ENCODE measurements at places on chromosomes 11 and 22. TPM values are rescaled to one million over a fixed set of nuclear protein-coding genes. Genes with fewer than 3 reads are reported as not detected.

Gene DGAT2
- 1.4 TPM for total RNA-seq

Gene CCDC81
- 0.53 TPM for total RNA-seq

Gene SESN3
- 24.6 TPM for total RNA-seq

Gene RAB3IL1
- total RNA-seq, result not detected

Gene C11orf52
- not detected for total RNA-seq

Gene PRRG4
- total RNA-seq, result 0.50 TPM

Gene RAB39A
- 0.28 TPM for total RNA-seq

Gene RBMXL2
- not detected for total RNA-seq

Gene SLC22A8
- total RNA-seq, result not detected

Gene FREY1
- total RNA-seq, result 2.3 TPM

Gene ADAMTS8
- total RNA-seq, result not detected

- DNase-seq, result no peak
Measured at GRCh38 chr11:110909336-110909735, 197.1 kb upstream of the ARHGAP20 start.

DNA sequence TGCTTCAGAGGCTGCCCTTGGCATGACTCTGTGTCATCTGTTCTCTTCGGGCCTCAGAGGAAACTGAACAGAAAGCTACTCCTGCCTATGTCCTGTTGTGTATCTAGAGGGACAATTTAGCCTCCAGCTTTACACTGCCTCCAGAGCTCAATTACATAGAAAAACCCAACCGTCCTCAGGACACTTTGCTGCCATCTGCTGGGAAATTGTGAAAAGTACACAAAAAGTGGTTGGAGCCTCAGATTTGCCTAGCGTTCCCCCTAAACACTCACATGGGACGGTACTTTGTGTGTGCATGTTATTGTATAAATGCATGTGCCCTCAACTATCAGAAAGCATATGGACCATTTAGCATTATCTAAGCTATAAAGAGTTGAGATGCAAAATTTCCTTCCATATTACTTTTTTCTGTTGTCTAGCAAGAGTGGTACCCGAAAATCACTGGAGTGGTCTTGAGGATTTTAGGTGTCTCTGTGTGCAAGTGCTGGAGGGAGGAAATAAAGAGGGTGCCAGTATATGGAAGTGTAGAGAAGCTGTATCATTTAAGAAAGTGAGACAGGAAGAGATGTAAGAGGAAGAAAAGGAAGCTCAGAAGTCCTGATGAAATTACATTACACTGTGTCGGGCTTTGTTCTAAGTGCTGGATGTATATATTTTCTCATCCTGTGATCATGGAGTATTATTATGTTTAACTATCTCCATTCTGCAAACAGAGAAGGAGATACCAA lies 8.7 kb upstream of the MS4A4E start:
- no peak for DNase-seq

DNA sequence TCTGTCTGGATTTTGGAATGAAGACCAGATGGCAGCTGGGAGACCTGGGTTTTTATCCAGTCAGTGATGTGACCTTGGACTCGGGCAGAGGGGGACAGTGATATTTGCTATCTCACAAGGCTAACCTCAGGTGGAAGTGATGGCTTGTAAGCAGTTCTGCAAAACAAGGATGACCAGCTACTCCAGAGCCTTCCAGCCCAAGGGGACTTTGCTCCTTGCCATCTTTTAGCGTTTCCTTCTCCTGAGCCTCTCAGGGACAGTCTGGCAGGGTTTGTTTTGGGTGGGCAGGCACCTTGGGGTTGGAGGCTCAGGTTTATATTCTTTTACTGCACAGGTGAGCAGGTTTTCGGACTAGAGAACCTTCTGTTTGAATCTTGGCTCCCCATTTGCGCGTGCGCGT lies 9.5 kb upstream of the OSBP2 start:
- no peak for DNase-seq

DNA sequence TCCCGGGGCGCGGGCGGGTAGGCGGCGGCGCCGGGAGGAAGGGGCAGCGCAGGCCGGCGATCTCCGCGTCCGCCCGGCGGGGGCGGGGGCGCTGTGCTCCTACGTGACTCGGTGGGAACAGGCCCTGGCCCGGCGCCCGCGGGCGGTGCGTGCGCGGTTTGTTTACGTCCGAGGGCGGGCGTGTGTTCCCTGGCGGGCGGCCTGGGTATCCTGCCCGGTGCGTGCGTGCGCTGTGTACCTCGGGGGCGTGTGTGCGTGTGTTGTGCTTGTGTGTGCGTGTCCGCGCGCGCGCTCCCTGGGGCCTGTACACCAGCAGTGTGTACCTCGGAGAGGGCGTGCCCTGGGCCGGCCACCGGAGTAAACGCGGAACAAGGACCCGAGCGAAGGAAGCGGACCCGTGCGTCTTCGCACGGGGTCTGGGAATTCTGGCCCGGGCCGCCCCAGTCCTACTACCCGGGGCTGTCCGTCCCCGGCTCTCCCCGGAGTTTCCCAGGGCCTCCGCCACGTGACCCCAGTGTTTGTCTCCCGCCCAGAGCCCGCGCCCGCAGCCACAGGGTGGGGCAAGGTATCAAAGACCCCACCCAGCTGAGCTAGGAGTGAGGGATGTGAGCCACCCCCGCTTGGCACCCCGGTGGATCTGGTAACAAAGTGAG lies 769 bp downstream of the MAFF start:
- DNase-seq, result peak; percentile 69

GRCh38 chr22:17120711-17121232 lies 388 bp downstream of the TMEM121B start:
- no peak for DNase-seq

DNA sequence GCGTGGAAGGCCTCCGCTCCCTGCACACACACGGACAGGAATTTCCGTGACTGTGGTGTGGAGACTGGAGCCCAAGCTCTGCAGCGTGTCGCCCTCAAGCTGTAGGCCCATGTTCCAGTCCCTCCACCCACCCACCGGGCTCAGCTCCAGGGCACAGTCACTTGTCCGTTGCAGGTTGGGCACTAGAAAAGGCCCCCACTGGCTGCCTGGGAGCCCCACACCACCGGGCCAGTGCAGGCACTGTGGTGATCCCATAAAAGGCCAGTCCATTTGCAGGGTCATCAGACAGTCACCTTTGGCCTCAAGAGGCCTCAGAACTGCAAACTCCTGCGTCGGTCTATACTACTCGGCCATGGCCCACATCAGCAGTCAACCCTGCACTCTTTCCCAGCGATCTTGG lies 16.3 kb downstream of the RAB36 start:
- DNase-seq, result no peak

- no peak for DNase-seq
Measured at GRCh38 chr11:36499315-36499714, 10.8 kb downstream of the TRAF6 start.

- DNase-seq, result no peak
Measured at GRCh38 chr22:41193829-41194228, 11.3 kb upstream of the L3MBTL2 start.

DNA sequence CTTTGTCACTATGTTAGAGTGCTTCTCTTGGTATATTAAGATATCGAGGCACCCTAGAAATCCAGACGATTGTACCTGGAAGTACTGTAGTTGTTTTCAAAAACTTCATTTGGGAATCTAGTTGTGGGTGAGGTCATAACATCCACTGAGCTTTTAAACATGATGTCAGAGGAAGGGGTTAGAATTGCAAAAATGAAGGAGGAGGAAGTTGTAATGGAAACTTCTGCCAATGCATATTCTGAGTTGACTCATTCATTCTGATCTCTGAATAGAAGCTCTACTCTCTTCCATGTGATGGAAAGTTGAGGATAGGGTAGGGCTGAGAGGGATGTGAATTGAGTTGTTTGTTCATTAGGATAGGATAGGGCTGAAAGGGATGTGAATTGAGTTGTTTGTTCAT lies 7.7 kb downstream of the CD44 start:
- no peak for DNase-seq

- no peak for DNase-seq
Measured at GRCh38 chr22:49668402-49668801, 159.3 kb downstream of the BRD1 start.

DNA sequence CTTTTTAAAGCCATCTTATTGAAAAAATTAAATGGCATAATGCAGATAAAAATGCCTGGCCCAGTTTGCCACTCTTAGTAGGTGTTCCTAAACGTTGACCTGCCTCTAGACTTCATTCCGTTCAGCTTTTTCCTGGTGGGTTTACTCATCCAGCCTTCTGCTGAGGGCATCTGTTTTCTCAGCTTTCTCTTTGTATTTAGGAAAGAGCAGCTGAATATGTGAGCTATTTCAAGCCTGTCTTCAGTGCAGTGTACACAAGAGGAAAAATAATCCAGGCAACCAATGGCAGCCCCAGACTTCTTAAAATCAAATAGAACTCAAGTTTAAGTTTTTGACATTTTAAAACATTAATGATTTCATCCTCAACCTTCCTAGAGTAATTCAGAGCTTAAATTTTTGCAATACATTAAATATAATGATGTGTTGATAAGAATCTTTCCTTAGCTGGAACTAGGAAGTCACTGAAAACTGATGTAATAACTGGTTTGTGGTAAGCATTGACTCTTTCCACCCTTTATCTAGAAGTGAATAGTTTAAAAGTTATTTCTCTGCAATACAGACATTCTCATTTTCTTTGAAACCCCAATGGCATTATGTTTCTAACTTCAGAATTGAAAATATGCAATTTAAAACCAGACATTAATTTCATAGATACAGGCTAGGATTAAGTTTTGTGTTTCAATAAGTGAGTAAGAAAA lies 165.4 kb downstream of the AASDHPPT start:
- DNase-seq, result no peak

DNA sequence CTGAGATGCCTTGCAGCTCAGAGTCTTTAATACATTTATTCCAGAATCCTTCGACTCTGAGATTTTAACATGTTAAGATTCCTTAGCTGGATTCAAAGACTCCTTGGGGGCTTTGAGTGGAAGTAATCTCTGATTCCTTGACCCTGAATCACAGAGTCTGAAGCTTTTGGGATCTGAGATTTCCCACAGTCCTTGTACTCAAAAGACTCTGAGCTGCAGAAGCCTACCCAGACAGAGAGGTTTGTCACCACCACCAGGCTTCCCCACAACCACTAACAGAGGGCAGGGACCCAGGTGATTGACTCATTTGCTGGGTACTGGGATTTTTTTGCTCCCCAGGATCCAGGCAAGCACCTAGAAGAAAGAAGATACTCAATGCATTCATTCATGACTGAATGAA lies 1.4 kb upstream of the SERPINH1 start:
- DNase-seq, result no peak

DNA sequence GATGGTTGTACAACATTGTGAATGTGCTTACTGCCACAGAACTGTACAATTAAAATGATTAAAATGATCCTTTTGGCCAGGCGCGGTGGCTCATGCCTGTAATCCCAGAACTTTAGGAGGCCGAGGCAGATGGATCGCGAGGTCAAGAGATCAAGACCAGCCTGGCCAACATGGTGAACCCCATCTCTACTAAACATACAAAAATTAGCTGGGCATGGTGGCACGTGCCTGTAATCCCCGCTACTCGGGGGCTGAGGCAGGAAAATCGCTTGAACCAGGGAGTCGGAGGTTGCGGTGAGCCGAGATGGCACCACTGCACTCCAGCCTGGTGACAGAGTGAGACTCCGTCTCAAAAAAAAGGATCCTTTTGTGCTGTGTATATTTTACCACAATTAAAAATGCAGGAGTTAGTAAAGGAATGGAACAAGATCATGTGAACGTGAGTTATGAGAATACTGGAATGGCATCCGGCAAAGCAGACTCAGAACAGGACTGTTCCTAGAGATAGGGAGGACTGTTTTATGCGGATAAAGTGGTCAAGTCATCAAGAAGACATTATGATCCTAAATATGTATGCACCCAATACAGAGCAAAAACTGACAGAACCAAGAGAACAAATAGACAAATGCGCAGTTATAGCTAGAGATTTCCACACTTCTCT lies 58.0 kb upstream of the CLDN5 start:
- DNase-seq, result no peak

- DNase-seq, result no peak
Measured at GRCh38 chr22:33919391-33920196, 682 bp downstream of the LARGE1 start.

- no peak for DNase-seq
Measured at GRCh38 chr11:113773092-113773415, 438 bp downstream of the ZW10 start.

GRCh38 chr22:24996420-24996952 lies 44.0 kb downstream of the KIAA1671 start:
- DNase-seq, result no peak

DNA sequence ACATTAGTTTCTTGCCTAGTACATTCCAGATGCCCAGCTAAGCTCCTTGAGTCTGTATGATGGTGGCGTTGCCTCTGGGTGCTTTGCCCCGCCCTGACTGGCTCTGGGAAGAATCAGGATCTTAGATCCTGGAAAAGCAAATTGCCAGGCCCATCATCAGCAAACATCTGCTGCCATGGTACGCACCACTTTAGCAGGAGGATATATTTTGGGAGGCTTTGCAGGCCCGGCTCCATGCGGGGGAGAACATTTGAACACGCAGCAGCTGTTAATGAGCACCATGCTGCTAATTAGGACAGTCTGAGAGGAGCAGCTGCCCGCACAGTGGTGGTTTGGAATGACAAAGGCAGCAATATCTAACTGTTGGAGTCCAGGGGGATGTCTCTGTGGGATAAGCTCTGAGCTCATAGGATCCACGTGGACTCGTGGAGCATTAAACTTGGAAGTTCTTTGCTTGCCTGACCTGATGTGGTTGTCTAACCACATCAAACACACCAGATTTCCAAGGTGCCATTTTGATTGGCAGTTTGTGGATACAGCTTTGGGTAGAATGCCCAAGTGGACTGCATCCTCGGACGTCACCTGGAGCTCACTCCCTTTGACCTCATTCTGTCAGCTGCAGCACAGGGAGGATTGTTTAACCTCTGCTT lies 217.0 kb upstream of the ZBED5 start:
- DNase-seq, result no peak

DNA sequence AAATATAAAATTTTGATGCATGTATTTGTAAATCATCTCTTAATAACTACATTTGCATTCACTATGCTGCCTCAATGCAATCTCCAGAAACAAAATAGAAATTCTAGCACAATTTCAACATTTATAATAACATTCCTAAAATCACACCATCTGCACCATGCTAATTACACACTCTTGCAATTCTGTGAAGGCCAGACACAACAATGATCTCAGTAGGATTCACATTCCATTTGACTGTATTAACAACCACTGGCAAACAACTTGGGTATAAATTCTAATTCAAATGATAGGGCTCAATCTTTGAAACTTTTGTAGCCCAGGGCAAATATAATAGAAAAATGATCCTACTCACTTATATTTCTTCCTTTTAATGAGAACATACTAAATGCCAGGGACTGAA lies 25.9 kb downstream of the RAB6A start:
- no peak for DNase-seq

DNA sequence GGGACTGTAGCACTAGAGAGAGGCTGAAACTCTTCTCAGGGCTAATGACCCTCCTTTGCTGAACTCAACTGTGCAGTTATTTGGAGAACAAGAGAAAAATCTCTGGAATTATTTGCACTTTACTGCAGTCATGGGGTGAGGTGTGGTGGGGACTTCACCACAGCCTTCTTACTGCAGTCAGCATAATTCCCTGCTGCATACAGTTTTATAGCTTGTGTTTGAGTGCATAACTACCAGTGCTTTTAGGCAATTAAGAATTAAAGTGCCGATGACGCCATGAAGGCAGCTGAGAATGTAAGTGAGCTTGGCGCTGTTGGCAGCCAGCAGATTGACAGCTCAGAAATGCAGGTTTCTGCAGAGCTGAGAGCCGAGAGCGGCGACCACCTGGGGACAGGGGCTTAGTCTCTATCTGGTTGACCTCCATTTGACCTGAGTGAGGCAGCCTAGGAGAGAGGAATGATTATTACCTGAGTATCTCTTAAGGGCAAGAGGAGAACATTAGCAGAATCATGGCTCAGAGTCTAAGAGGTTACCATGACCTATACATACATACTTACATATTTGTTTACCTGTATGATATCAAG lies 830.0 kb downstream of the NTM start:
- no peak for DNase-seq

All from activated CD4-positive, alpha-beta memory T cell treated with anti-CD3 and anti-CD28 coated beads, Interleukin-2, amount 10 ng/mL, durations not matched to agents 7 days and 5 days (primary cell).